ENCODE measurements at places on chromosomes 3 and 15. TPM values are rescaled to one million over a fixed set of nuclear protein-coding genes. Genes with fewer than 3 reads are reported as not detected.
A peak's percentile ranks its signal among the peaks of the same experiment; 100 is the strongest.

- no peak for DNase-seq
Observed at GRCh38 chr3:183381179-183381578, 47.2 kb downstream of the MCF2L2 start.

DNA sequence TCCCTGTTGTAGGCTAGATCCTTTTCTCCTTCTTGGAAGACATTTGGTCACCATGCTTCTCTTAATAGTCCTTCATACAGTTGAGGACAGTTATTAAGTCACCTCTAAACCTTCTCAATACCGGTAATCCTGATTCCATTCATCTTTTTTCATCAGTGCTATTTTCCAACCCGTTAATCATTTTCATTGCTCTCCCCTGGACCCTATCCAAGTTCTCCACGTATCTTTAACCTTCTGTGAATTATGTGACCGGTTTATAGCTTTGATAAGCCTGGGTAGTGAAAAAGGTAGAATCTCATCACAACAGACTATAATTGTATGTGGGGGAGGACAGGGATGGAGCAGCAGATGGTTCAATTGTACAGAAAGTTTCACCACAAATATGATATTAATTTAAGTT, 168.5 kb downstream of the MECOM start:
- DNase-seq, result no peak

GRCh38 chr3:38038447-38038911, 529 bp upstream of the DLEC1 start:
- no peak for DNase-seq

DNA sequence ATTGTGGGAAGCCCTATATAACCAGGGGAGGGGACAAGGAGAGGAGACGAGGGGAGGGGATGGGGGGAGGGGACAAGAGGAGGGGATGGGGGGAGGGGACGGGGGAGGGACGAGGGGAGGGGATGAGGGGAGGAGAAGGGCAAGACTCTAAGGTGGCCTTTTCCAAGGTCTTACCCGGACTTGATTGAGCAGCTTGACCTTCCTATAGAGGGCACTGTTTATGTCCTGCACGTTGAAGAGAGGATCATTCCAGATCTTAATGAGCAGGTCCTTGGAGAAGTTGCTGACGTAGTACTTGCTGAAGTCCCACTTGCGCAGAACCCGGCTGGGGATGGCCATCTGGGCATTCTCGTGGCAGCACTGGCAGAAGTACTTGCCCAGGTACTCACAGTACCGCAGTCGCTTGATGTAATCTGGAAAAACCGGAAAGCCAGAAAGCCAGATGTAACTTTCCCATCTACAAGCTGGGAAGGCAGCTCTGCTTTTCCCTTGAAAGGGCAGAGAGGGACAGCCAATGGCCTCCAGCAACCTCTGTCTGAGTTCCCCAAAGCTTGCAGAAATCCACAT, 55.7 kb downstream of the RUBCN start:
- DNase-seq, result no peak

DNA sequence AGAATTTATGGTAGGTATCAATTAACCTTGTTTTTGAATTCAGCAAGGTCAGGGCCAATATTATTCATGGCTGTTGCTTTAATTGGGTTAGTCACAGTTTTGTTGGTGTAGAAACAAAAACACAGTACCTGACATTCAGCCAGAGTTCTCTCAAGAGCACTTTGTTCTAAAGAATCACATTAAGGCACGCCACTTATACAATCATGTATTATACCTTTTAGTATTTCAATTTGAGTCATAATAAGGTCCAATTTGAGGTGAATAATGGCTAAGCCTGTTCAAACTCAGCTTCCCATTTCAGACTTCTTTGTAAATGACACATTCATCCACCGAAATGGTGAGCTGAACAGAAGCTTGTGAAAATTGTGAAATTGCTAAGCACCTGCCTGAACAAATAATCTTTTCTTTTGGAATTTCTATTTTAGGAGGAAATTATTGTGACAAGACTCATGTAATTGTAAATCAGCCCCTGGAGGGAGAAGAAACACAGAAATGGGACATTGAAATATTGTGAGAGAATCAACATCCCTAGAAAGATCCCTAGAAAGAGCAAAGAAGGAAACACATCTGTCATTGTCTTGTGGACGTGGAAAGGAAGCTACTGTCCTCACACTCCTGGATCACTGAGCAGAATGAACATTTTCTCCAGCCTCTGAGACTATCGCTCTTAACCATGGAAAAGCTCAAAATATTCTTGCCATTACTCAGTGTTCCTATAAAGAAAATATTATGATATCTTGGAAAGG, 29.3 kb downstream of the RIOX2 start:
- no peak for DNase-seq

DNA sequence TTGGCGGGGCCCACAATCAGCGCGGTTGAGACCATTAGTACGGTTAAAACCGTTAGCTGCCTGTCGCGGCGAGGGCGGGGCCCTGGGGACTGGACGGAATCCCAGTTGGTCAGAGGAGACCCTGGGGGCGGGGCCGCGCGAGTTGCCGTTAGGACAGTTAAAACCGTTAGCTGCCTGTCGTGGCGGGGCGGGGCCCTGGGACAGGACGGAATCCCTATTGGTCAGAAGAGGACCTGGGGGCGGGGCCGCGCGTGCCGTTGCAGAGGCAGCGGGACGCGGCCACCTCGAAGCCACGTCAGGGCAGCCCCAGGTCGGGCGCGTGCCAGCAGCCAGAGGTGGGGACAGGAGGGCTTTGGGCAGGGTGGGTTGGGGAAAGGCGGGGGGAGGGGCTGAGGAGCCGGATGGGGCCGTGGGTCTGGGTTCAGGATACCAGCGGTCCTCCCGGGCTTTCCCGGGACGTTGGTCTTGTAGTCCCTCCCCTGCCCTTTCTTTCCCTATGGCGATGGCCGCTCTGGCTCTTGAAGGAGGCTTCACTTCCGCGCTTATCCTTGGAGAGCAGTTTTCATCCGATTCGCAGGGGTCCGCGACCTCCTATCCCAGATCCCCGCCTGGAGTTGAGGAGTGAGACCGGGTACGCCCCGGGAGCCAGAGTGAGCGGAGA, 28.0 kb downstream of the KLHDC8B start:
- DNase-seq, result peak; percentile 91

- DNase-seq, result no peak
Observed at GRCh38 chr3:24027946-24028345, 82.9 kb downstream of the NR1D2 start.

DNA sequence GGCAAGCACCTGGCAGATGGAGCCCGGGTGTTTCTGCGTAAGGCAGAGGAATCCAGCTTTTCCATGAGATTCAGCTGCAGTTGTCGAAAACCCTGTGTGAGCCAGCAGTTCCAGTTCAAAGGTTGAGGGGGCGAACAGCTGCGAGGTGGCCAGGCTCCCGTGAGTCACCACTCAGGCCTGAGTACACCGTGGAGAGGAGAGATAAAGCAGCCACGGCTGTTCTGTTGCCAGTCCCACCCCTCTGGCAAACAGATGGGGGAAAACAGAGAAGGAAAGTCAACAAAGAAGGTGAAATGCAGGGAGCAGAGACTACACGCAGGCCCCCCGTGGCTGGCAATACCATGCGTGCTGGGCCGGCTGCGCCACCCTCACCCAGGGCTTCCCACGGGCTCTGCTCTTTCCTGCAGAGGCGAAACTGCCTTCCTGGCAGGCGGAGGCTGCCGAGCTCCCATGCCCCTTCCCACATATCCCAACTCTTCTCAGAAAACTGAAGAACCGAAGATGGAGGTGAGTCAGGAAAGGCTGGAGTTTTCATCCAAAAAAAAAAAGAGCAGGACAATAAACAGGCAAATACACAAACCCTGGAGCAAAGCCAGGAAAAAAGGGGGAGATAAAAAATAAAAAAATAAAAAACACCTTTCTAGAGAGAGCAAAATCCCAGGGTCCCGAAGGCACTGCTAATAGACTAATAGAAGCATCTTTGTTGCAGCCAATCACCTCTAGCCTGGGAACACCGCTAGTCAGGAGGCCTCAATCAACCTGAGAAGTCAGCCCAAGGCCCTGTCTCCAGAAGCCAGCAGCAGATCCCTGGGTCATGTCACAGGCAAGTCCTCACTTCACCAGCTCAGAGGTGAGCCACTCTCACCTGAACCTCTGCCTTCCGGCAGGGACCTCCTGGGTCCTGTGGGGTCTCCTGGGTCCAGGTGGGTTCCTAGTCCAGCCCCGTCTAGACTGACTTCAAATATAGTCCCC, 37.7 kb downstream of the FAM174B start:
- DNase-seq, result peak; percentile 94

- no peak for DNase-seq
Observed at GRCh38 chr15:63387748-63388493, 6.3 kb upstream of the CA12 start.

DNA sequence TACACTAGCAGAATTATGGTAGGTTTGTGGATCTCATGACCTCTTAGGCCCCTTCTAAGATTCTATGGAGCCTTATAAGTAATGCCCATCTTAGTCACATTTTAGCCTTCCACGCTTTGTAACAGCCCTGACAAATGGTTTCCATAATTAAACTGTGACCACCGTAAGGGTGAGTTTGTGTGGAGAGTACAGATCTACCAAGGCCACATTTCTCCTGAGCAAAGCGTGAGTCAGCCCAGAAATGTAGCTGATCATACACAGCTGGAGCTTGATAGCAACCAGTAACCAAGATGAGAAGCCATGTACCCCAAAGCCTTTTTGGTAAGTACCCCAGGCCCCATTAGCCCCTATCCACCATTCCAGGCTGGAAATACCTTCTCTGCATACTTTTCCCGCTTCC, 31.7 kb downstream of the CHAC1 start:
- peak; percentile 94 for DNase-seq

GRCh38 chr15:33209575-33210481, 15.3 kb upstream of the FMN1 start:
- no peak for DNase-seq

GRCh38 chr3:130468311-130468710, 48.7 kb upstream of the COL6A6 start:
- DNase-seq, result no peak

- peak; percentile 3 for DNase-seq
Observed at GRCh38 chr3:1087066-1087560, 5.7 kb upstream of the CNTN6 start.

DNA sequence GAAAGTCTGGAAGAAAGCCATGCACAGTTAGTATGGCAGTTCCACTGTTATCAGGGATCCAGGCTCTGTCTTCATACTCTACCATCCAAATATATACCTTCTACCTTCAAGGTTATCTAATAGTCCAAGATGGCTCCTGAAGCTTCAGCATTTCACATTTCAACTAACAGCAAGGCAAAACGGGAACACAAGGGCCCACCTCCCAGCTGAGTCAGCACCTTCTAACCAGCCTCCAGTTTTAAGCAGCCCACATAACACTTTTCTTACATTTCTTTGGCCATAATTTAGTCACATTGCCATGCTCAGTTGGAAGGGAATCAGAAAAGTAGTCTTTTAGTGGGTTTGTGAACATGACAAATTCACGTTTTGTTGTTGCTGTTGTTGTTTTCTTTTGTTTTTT, 15.4 kb upstream of the MSL2 start:
- DNase-seq, result no peak

- DNase-seq, result no peak
Observed at GRCh38 chr3:42169579-42170120, 78.5 kb downstream of the TRAK1 start.

- no peak for DNase-seq
Observed at GRCh38 chr3:171574556-171575240, 114.5 kb upstream of the TNIK start.

- no peak for DNase-seq
Observed at GRCh38 chr15:33016405-33017024, 178.0 kb downstream of the FMN1 start.

GRCh38 chr3:50189274-50189673, 2.1 kb upstream of the GNAT1 start:
- peak; percentile 90 for DNase-seq

DNA sequence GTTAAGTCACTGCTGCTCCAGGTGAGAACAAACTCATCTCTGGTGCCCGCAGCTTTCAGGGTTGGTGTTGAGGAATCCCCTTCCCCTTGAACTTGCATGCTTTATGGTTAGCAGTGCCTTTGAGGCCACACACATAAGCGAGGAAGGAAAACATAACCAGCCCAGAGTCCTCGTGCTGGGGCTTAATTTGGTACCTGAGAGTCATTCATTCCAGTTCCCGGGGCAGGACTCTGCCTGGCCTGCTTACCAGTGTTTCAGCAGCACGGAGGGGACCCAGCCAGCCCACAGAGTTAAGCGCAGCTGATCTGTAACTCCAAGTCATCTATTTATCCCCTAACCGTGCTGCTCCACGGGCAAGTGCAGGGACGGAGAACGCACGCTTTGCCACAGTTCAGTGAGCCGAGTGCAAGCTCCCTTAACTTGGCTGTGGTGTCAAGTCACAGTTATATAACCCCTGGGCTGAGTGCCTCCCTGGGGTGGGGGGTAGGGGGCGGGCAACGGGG, 302.3 kb upstream of the ICE2 start:
- DNase-seq, result no peak

DNA sequence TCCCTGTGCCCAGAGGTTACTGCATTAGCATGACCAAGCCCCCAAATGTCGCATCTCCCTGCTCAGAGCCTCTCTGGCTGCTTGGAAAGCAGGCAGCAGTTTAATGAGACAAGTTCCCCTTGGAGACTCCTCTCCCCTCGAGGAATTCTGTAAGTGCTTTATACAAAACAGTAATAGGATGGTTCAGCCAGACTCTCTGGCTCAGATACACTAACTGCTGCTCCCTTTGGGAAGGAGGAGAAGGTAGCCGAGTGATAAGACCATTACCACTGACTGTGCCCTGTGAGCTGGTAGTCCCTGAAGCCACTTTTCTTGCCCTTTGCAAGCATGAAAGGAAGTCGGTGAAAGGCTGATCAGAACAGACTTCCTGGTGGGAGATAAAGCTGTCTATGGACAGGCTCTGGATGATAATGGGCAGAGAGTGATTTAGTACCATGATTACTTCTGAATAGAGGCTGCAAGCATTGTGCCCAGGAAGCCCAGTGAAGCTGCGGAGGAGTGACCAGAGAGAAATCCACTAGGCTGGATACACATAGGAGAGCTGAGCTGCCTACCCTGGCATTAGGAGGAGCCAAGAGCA, 100.8 kb downstream of the SEMA6D start:
- no peak for DNase-seq

DNA sequence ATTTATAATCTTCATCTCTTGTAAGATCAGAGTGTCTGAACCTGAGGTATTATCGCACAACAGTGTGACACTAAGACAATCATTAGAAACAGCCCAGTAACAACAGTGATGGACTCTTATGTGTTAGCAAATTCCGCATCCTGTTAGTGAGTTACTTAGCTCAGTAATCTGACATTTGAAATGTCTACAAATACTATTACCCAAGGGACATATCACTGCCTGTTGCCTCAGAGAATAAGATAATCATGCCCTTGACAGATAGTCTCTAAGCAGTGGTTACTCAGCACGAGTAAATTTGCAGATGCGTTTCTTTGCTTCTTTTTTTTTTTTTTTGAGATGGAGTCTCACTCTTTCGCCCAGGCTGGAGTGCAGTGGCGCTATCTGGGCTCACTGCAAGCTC, 13.4 kb upstream of the RTP1 start:
- no peak for DNase-seq

The ERC2 gene
- 0.32 TPM for total RNA-seq

The DNAJC19 gene
- total RNA-seq, result 29.5 TPM

The NMNAT3 gene
- total RNA-seq, result not detected

The NR2F2 gene
- total RNA-seq, result 6.5 TPM

The FOXL2 gene
- 3.1 TPM for total RNA-seq

The AMT gene
- total RNA-seq, result 0.56 TPM

The VWA5B2 gene
- not detected for total RNA-seq

The RBM6 gene
- total RNA-seq, result 56.7 TPM

The ZDHHC19 gene
- total RNA-seq, result not detected

The MORC1 gene
- total RNA-seq, result not detected

The RETNLB gene
- total RNA-seq, result not detected

The SMC4 gene
- total RNA-seq, result 31.9 TPM

The ADAMTS7 gene
- total RNA-seq, result 36.4 TPM

The C3orf80 gene
- total RNA-seq, result 0.21 TPM
